GM20000 (cell line): ENCODE measurements at places on chromosomes 7 and 10.
A peak's percentile ranks its signal among the peaks of the same experiment; 100 is the strongest.

DNA sequence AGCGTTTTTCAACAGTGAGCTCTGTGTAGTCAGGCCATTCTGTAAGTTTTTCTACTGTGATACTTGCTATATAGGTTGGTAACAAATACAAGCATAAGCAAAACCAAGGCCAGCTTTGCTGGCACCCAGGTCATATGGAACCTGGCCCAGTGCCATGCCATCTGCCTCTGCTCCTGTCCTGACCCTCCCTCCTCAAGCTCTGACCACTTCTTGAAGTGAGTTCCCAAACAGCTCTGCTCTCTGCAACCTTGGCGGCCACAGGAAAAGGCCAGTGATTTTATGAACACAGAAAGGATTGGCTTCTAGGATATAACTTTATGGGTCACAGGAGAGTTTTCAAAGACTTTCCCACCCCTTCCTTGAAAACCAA is 12.8 kb downstream of the NOD1 start:
- DNase-seq: no peak

DNA sequence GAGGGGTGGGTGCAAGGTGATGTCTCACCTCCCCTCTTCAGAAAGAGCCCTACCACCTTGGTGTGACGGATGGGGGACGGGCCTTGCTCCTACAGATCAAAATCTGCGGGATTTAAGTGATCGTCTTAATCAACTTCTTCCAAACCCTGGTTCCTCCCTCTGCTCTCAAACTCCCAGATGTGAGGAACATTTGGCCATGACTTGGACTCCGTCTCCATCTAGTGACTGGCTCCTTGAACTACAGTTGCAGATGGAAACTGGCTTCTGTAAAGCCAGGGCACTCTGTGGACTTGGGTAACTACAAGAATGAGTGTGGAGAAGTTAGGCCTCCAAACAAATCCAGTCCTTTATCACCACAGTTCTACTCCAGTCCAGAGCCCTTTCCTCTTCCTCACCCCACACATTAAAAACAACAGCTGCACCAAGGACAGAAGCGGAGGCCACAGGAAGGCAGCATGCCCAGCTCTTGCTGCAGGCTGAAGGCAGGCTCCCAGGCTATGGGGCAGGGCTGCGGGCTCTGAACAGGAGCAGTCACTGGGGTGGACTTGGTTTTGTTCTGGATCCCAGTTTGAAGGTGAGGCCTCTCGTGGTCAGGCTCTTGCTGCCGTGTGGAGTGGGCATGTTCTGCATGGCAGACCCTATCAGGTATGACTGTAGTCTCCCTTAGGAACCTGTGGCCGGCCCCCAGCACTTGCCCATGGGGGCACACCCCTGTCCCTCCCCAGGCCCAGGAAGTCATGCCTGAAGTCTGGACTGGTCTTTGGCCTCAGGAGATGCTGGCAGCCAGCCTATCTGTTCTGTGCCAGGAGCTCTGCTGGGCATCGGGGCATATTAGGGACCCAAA is 79.4 kb downstream of the VWC2 start:
- DNase-seq: peak; percentile 58

DNA sequence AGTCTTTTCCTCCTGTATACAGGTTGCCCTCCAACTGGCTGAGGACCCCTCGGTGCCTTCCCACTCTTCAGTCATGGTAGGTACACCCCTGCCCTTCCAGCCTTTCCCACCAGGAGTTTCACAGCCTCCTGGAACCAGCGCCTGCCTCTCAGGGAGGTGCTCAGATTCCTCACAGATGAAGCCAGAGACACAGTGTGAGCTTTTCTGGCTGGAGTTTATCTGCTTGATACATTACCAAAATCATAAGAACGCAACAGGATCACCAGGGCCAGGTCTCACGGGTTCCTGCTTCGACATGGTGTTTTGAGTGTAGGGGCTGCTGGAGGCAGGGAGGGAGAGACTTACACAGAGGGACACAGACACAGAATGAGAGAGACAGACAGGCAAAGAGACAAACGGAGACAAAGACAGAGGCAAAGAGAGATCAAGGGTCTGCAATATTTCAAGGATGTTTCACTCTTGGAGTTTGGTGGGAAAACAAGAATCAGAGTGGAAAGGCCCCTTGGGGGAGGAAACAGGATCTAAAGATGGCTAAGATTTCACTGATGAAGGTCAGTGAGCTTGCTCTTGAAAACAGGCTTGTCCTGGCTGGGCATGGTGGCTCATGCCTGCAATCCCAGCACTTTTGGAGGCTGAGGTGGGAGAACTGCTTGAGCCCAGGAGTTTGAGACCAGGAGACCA is 6.5 kb upstream of the INMT start:
- DNase-seq: no peak

DNA sequence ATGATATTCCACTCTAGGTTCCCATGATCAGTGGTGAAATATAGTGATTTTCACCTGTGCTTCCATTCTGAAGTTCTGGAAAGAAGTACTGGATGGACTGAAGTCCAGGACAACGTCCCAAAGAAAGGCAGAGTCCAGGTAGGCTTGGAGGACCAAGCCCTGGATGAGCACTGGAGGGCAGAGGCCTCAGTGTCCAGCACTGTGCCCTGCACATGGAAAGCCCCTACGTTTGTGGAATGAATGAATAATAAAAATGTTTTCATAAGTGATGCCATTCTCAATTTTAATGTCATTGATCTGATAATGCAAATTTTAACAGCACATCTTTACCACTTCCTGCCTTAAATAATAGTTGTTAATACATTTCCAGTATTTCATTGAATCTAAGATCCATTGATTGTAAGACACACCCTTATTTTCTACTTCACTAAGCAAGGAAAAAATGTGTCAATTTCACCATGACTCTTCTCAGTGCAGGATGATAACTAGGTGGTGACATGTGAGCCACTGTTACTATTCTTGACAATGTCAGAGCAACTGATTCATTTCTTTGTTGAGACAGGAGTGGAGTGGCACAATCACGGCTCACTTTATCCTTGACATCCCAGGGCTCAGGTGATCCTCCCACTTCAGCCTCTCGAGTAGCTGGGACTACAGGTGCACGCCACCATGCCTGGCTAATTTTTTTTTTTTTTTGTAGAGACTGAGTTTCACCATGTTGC is 35.2 kb downstream of the ZNF783 start:
- no peak for DNase-seq

DNA sequence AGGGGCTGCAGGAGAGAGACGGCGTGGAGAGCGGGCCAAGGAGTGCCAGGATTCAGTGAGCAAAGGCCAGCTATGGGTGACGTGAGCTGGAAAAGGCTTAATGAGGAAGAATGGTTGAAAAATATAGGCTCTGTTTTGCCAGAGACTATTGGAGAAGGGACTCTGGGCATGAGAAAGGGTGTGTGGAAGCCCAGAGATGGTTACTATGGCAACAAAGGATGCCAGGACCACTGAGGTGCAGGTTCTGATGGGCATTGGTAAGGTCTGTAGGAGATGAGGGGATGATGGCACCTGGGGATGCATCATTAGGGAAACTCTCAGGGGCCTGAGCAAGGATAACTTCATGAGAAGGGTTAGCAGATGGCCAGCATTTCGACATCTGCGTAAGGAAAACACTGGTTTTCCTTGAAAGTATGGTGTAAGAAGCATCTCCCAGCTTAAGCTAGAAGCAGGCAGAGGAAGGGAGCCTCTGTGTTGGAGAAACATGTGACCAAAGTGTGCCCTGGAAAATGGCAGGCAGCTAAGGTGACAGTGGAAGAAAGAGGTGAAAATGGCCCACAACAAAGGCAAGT is 21.6 kb upstream of the FAM180A start:
- no peak for DNase-seq

DNA sequence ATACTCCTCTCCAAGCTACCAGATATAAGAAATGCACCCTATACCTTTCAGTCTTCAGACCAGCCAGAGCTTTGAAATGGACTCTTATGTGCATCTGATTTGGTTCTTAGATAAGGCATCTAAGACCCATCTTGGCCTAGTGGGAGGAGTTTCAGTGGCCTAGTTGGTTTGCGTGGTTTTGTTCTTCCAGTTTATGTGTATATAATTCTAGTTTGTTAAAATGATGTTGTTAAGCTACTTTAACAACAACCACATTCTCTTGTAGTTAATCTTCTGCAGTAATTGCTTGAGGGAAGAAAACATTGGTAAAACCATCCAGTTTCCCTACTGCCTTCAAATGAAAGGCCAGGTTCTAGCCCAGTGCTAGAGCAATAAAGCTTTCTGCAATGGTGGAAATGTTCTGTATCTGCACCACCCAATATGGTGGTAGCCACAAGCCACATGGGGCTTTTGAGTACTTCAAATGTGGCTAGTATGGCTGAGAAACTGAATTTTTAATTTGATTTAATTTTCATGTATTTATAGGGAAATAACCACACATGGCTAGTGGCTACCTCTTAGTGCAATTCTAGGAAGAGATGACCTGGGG is 66.3 kb downstream of the KLHDC10 start:
- no peak for DNase-seq

DNA sequence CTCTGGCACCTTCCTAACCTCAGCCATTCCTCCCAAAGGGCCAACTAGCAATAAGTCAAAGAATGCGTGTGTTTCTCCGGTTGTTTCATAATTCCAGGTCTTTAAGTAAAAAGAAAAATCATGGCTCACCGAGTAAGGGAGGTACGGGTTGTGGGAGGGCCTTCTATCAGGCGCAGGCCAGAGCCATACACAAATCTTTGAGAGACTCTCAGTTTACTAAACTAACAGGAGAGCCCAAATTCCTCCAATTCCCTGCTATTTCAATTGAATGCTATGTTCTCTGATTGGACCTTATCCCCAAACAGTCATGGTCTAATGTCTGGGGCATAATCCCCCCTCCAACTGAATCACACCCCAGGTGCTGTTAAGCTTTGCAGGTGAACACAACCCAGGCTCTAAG is 26.2 kb upstream of the SLF2 start:
- no peak for DNase-seq
